ENCODE measurements at places on chromosomes 3 and 15.

DNA sequence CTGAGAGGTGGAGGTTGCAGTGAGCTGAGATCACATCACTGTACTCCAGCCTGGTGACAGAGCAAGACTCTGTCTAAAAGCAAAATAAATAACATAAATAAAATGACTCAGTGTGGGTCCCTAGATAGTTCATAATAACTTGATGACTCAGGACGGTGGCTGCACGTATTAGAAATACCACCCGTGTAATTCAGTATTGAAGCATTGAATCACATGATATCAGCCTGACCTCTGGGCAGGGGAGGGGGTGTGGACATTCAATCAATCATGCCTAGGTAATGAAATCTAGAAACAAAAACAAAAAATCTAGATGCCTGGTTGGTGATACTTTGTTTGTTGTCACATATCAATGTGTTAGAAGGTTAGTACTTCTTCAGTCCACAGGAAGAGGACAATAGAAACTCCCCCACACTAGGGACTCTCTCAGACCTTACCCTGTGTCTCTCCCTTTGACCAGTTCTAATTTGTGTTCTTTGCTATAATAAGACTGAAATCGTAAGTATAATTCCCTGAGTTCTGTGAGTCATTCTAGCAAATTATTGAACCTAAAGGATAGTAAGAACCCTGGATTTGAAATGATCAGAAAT, 177.3 kb downstream of the GAP43 start:
- DNase-seq: peak; percentile 36

DNA sequence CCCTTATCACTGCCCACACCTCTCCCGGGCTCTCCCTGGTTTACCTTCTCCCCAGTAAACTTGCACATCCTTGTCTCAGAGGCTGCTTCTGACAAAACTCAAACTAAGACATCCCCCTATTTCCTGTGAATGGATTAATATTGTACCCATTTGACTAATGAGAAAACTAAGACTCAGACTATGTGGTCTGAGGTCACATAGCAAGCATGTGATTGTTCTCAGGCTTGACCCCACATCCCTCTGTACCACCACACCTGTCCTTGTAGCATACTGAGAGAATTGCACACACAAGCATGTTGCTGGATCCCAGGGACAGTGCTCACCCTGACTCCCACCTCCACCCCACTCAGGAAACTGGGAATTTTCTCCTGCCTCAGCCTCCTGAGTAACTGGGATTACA, 90.7 kb upstream of the HES1 start:
- DNase-seq: no peak

GRCh38 chr3:189580190-189580589, 51.0 kb upstream of the TP63 start:
- no peak for DNase-seq

- no peak for DNase-seq
Measured at GRCh38 chr15:83300826-83301225, 16.4 kb upstream of the BNC1 start.

DNA sequence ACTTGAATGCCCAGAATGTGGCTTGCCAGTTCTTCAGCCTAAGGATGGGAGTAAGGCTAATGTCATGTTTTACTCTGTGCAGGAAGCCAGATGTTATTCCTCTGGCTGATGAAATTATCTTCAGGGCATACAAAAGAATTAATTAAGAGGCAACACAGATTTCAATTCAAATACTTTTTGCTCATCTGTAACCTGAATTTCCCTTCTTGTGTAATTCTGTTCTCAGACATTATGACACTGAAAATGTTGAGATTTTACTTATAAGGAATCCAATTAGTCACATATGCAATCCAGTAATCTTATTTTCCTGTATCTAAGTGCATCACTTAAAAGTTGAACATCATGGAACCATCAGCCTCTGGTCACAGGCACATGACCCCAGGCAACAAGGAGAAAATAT, 136.5 kb downstream of the CPNE4 start:
- DNase-seq: no peak

GRCh38 chr3:181808053-181808452, 96.3 kb downstream of the SOX2 start:
- DNase-seq: no peak

DNA sequence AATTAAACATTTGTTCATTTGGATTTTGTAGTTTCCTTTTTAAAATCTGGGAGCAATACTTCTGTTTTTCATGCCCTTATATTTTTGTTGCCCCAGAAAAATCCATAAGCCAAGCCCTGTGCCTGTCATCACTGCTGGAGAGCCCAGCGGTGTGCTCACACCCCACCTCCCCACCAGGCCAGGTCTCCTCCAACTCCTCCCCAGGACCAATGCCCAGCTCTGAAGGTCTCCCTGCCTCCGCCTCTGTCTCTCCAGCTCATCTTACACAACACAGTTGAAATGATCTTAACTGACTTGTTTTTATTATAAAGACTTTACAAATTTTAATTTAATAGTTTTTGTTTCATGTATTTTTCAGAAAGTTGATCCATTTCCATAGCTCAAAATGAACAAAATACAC, 66.4 kb downstream of the RHCG start:
- DNase-seq: no peak

DNA sequence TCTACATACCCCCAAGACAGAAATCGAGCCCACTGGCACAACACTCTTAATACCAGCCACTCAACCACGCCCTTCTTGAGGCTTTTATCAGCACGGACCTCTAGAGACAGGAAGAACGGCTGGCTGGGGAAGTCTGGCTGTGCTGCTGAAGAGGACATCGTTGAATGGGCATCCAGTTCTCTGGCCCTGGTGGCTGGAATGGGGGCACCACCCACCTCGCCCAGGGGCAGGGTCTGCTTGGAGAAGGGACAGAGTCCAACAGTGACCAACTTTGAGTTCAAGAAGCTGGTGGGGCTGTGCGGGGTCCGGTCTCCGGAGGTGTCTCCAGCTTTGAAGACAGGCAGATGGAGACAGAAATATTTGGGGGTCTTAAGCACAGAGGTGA, 77.5 kb downstream of the ATP10A start:
- DNase-seq: no peak

- DNase-seq: no peak
Measured at GRCh38 chr3:76656531-76657070, 383.3 kb upstream of the ROBO2 start.

DNA sequence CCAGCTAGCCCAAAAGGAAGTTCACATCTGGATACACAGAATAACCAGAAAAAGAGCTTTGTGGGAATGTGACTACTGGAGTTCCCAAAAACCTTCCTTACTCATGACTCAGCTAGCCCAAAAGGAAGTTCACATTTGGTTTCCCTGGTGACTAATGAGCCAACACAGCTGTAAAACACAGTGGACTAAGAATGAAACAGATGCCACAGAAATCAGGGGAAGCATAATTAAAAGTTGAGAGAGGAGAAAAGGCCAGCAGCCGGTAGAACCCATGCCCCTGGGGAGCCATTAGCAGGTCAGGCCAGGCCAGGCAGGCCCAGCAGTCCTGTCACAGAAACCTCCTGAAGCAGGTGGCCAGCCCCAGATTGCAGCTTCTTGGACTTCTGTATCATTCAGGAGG, 130.3 kb downstream of the GHSR start:
- DNase-seq: no peak

DNA sequence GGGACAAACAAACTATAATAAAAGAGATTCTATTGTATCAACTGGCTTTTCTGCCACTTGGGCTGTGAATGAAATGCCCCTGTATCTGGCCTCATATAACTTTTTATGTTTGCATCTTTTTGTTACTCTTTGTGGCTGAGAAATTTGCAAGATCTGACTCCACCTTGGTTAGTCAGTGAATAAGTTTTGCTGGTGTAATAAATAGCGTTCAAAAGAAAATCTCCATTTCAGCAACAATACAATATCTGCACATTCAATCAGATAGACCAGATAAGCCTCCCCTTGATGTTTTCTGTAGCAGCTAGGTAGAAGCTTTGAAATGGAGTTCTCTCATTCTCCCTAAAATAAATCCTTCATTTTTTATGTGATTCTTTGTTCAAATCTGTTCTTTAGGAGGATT, 12.0 kb downstream of the TRAT1 start:
- no peak for DNase-seq

GRCh38 chr3:50333744-50334328, 5.8 kb upstream of the TUSC2 start:
- DNase-seq: peak; percentile 81

DNA sequence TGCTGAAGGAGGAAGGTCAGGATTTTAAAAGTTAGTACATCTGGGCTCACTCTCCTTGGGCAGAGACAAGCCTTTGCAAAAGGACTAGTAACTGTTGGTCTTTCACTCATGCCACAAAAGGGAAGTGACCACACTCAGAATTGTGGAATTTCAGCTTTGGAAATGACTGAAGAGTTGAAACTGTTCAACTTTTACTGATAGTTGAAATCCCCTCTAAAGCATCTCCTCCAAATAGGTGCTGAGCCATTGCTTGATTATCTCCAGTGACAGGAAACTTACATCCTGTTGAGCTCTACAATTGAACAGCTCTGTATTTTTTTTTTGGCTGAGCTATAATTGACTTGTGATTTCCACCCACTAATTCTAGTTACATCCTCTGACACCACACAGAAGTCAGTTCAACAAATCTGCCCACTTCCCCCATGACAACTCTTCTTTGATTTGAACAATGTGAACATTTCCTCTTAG, 254.8 kb upstream of the TPRG1 start:
- DNase-seq: no peak

DNA sequence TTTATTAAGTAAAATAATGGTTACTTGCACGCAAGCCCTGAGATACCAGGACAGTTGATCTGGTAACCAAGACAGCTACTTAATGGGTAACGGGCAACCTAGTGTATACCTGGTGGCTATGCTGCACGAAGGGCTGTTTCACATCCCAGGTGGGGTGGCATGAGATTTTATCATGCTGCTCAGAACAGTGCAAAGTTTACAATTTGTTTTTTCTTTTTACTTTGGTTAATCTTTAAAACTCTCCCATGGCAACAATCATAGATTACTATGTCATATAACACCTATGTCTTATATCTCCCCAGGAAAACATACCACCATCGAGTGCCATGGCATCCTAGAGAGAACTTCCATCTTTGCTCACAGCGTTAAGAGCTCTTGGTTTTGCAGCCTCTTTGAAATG, 32.2 kb upstream of the SLC28A1 start:
- no peak for DNase-seq

DNA sequence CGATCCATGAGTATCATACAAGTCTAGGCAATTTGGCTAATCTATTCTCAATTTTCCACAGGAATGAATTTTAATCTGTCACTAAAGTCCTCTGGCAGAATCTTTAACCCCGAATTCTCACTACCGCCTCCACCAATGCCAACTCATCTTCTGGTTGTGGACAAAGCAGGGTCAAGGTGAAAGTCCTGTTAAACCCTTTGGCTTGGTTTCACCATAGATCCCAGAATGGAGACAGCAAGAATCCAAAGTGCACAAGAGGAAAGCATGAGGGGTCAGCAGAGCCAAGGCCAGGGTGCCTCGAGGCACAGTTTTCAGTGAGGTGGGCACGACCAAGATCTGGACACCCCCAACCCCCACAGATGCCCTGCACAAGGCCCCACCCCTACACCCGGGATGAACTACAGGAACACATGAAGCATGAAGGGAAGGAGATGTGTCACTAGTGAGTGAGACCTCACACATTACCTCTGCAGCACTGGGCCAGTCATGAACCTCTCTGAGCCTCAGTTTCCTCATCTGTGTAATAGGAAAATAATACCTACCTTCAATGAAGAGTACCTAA, 466.2 kb downstream of the EPHB1 start:
- DNase-seq: no peak

- peak; percentile 12 for DNase-seq
Measured at GRCh38 chr3:45507820-45508317, 86.7 kb upstream of the LIMD1 start.

GRCh38 chr3:138940446-138940845, 6.5 kb downstream of the FOXL2 start:
- no peak for DNase-seq

- no peak for DNase-seq
Measured at GRCh38 chr3:187629711-187630110, 40.5 kb downstream of the SST start.

DNA sequence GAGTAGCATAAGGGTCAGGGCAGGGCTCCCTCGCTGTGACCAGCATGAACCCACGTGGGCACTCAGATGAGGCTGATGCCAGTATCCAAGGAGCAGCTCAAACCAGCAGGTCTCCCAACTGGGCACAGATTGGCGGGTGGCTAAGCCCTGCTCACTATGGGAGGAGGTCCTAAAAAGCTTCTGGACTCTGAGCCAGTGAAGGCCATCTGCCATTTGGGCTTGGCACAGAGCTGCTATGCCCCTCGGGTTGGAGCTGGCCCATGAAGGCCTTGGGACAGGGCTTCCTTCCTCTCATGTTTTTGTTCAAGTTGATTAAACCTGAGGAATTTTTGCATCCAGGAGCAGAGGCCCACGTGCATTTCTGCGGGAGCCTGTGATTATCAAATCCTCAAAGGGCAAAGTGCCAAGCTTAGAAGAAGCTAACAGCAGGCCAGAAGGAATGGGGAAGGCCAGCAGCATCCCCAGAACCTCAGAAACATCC, 4.3 kb upstream of the STRA6 start:
- DNase-seq: no peak

GRCh38 chr3:19945969-19946831, 697 bp upstream of the RAB5A start:
- no peak for DNase-seq

DNA sequence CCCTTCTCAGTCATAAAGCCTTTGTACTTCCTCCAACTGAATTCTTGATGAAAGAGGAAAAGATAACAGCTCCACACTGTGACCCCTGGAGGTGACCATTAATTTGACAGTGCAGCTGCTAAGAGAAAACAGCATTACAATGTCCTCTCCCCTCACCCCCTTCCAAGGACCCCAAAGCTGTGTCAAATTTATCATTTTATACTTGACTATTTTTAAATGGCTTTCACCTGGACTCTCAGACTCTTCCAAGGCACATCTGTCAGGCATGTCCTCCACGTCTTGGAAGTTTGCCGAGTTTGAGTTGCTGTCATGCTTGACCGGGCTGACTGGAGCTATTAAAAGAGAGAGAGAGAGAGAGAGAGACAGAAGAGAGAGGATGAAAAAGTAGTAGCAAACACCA, 236.5 kb downstream of the WDR72 start:
- DNase-seq: no peak

DNA sequence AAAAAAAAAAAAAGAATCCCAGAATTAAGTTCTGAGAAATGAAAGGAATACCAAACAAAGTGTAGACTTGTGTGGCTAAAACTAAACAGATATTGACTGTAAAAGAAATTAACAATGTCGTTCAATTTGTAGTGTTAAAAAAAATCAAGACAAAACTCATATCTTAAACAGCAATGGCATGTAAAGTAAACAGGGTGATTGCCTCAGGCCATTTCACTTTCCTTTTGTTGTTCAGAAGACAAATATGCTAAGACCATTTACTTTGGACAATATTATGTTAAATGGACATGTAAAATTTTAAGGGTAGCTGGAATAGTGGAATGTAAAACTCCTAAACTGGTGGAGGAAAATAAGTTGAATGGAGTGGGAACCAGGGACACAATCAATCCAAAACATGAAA, 139.1 kb downstream of the RTP4 start:
- DNase-seq: no peak

- DNase-seq: no peak
Measured at GRCh38 chr3:182226995-182227394, 515.3 kb downstream of the SOX2 start.
